ELR (cell line): ENCODE measurements at places on chromosomes 13 and 19.

- no peak for DNase-seq
Observed at GRCh38 chr19:45564131-45564780, 20.3 kb downstream of the OPA3 start.

DNA sequence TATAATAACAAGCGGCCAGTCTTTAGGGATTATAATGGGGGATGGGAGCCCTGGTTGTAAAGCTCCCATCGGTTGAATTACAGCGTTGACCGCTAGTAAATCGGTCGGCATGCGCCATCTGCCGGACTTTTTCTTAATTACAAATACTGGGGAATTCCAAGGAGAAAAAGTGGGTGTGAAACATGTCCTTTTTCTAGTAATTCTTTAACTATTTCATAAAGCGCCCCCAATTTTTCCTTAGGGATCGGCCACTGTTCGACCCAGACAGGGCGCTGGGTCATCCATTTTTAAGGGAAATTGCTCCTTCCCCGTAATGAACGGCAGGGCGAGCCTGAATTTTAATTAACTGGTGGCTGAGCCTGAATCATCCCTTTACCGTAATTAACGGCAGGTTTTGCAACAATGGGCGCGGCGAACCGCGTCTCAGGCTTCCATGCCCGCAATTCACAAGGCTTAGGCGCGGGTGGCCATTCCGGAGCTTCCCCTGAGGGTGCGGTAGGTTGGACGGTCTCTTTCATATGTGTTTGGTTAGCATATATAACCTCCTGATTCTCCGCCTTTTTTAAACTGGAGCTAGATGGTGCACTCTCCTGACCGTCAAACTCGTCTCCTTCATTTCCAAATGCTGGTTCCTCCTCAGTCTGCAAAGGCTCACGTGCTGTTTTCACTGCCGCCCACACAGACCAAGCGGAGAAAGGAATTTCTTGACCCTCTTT lies 30.2 kb upstream of the EVI5L start:
- peak; percentile 91 for DNase-seq

DNA sequence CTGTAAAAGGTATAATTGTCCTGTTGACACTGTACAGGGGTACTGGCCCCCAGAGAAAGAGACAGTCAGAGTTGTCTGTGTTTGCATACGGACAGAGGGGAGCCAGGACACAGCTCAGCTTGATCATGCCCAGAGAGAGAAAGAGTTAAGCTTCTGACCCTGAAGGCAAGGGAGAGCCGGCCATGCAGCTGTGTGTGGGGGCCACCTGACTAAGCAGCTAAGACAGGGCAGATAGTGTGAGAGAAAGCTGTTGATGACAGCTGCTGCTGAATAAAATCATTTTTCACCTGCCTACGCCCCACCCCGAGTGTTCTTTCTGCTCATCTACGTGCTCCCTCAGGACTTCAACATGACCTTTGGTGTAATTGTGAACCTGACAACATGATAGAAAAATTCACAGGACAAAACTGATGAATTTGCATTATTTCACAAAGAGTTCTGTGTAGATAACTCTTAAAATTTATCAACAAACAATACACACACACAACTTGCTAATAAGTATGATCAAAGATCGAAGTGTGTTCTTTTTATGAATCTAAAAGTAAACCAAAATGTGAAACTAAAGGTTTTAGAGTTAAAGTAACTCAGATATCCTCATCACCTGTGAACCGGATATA lies 1294.3 kb upstream of the ATXN8OS start:
- DNase-seq = no peak

DNA sequence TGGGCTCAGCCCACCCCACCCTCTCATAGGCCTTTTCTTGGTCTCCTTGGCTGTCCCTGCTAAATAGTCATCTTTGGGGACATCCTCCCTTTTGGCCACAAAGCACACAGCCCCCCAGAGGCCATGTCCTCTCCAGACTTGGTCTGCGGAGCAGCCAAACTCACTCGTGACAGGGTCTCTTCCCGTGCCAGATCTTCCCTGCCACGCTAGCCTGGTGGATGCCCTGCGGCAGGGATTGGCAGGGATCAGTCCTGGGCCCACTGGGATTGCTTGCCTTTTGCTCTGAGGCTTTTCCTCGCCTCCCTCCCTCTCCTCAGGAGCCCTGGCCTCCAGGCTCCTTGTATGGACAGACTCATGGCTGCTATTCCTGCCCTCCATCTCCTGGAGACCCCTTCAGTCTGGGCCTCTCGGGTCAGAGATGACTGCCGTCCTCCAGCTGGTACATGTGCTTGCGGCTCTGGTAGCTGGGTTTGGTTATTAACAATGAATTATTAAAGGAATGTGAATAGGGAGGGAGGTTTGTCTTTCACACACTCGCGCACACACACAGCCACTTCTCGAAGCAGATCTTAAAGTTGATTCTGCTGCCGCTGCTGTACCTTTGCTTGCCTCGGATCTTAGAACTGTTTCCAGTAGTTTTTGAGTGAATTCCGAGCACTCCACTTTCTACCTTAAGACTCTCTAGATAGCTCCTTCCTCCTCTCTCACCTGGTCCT lies 45.1 kb downstream of the NFIX start:
- DNase-seq = no peak

DNA sequence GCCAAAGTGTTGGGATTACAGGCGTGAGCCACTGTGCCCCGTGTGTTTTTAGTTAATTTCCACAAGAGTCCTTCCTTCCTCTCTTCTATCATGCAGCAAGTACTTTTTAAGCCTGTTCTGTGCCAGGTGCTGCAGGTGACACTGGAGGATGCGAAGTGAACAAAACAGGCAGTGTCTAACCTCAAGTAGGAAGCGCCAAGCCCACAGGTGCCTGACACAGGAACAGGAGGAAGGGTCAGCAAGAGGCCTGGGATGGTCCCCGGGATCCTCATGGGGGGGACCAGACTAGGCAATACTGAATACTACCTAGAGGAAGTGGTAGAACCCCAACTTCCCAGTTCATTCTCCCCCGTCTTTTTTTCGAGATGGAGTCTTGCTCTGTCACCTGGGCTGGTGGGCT lies 1.8 kb upstream of the CALR start:
- no peak for DNase-seq

DNA sequence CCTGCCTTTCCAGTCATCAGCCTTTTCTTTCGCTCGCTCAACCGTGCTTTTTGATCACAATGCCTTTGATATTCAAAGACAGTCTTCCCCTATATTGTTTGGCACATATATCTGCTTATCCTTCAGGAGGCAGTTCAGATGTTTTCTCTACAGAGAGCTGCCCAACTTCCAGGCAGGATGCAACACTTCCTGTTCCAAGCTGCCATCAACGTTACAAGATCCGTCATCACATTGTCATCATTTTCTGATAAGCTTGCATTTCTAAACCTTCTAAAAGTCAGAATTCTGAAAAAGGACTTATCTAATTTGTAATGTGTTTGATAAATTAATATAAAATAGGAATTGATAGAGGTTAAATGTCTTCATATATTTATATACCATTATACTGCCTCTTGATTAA lies 574.2 kb downstream of the TBC1D4 start:
- no peak for DNase-seq

GRCh38 chr13:111472083-111472482 lies 151.6 kb downstream of the TEX29 start:
- DNase-seq = no peak

- DNase-seq = no peak
Observed at GRCh38 chr13:28730762-28731161, 12.0 kb upstream of the SLC46A3 start.

GRCh38 chr13:73684286-73684685 lies 449.9 kb downstream of the KLF12 start:
- DNase-seq = no peak

GRCh38 chr19:15643387-15643786 lies 2.7 kb downstream of the CYP4F3 start:
- DNase-seq = no peak

DNA sequence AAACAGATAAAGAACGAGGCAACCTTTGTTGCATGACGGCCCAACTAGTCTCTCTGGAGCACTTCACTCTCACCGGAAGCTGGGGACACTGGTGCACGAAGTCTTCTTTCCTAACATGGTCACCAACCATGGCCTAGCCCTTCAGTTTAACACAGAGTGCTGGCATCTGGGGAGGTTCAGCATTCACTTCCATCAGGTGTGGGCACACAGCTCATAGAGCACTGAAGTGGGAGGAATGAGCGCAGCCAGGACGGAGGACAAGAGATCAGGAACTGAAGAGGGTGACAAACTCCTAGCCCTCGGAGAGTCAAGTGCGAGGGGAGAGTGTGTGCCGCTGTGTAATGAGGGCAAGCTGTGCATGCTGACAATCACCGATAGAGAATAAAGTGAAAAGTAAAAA lies 92.4 kb downstream of the CDADC1 start:
- no peak for DNase-seq

- peak; percentile 8 for DNase-seq
Observed at GRCh38 chr13:46181840-46182490, at the start of gene LCP1. Gene LCP1 (minus strand): TSS chr13:46182177. CDS start chr13:46159662, 22,515 bp downstream.
